Neuronal stem cell (in vitro differentiated cells): ENCODE measurements at places on chromosomes 3 and 15.

- no peak for DNase-seq
These were observed 545.0 kb downstream of the SI start for GRCh38 chr3:164533275-164533674.

GRCh38 chr3:134618478-134619300 lies 32.1 kb downstream of the KY start:
- no peak for DNase-seq

GRCh38 chr15:72135719-72136118 lies 17.5 kb downstream of the SENP8 start:
- DNase-seq: no peak

GRCh38 chr3:105938101-105938500 lies 69.3 kb upstream of the CBLB start:
- DNase-seq: no peak

DNA sequence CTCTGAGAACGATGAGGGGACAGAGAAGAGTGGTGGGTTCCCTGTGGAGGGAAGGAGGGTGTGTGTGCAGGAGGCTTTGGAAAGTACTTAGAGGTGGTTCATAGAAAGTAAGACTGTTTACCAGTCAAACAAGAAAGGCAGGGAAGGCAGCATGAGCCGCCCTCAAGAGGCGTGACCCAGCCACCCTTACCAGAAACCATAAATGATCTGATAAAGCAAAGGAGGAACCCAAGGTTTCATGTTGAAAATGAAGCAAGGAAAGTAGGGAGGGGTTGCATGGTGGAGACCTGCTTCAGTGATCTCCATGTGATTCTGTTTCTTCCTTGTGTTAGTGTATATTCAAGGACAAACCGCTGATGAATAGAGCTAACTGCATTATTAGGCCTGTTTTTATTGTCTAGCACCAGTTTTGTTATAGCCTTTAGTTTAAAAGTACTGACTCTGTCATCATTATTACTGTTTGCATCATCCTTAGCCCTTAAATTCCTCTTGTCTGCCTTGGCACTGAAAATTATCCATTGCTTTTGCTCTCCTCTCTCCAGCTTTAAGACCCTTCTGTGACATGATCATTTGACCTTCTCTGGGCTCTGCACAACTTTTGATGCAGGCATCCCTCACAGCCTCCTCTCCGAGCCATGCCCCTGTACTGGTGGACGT lies 96.1 kb downstream of the STAC start:
- no peak for DNase-seq

DNA sequence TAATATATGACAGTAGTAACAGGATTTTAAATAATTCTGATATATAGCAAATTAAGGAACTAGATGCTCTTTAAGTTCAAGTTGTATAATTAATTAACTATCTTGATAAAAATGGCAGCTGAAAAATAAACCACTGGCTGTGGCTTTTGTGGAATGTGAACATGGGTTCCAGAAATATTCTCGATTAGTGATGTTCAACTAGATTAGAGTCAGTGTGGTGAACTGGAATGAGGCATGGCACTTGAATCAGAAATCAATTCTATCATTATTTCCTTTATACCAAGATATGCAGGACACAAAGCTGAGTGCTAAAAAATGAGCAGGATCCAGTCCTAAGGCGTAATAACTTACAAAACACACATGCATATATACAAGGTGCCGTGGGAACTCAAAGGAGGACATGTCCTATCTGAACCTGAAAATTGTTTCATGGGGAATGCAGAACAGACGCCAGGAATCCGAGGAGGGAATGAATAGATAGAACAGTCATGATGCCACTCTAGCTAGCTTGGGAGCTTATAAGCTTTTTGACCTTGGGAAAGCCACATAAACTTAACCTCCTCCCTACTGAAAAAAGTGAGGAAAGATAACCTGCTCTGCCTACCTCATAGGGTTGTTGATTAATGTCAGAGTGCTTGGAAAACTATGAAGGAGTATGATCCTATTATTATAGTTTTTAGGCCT lies 402.4 kb downstream of the PLCL2 start:
- DNase-seq: no peak

- DNase-seq: no peak
These were observed 29.6 kb upstream of the TIMP4 start for GRCh38 chr3:12188328-12188648.

DNA sequence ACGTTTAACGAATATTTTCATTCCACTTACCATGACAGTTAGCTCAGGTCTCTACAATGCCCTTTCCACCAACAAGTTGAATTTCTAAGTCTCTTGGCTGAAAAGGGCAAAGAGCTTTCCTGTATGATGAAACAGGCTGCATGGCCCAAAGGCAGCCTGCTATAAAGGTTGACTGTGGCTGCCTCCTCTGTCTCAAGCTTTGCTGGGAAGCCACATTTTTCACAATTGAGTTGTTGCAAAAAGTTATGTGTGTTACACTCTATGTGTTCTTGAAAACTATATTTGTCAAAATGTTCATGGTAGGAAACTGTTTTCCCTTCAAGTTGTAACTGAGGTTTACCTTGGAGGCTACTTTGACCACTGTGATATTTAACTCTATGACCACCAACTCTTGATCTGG lies 49.5 kb downstream of the DZIP1L start:
- DNase-seq: no peak

- no peak for DNase-seq
These were observed 107.4 kb downstream of the GREM1 start for GRCh38 chr15:32825219-32825618.

- DNase-seq: no peak
These were observed 275.0 kb downstream of the ADAMTSL3 start for GRCh38 chr15:83928878-83929418.

DNA sequence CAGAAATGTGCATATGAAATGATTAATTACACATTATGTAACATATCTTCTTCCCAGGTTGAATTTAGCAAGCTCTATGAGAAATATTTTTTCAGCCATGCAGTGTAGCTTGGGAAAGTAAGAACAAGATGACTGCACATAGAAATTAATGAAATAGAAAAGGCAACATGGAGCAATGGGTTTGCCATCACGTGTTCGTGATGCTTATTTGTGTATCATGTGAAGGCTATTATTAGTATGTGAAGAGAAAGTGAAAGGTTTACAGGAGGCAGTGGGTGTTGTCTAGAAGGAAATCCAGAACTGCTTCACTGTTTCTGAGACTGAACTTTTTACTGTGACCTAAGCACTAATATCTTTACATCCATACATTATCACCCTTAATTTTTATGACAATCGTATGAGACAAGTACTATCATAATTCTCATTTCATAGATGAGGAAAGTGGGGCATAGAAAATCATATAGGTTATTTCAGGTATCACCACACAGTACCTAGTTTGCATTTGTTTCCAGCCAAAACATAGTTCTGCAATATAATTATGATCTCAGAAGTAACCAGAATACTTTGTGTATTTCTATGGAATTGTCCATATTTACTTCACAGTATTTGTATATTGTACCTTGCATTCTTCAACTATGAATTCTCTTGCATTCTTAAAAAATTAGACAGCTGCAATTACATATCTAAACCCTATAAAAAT lies 14.9 kb downstream of the SERPINI1 start:
- DNase-seq: no peak

DNA sequence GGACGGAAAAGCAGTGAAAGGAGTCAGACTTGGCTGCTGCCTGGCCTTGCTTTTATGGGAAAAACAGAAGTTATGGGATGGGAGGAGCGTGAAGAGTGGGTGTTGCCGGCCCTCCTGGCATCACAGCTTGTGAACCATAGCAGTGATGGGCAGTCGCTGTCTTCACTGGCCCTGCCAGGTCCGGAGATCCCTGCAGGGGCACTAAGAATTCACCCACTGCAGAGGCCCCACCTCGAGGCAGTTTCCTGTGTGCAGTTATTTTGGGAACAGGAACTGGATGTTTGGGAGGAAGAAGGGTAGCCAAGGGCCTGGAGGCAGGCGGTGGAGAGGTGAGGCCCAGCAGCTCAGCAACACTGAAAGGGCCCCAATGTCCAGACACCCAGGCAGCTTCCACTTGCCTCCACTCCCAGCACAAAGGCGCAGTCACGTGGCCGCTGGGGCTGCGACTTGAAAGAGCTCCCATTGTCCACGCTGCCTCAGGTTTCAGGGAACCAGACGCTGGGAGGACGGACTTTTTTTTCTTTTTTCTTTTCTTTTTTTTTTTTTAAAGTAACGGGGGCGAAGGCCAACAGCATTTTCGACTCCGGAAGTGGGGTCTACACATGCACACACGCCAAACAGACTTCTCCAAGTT lies 255.6 kb downstream of the ZNF621 start:
- DNase-seq: peak; percentile 51

DNA sequence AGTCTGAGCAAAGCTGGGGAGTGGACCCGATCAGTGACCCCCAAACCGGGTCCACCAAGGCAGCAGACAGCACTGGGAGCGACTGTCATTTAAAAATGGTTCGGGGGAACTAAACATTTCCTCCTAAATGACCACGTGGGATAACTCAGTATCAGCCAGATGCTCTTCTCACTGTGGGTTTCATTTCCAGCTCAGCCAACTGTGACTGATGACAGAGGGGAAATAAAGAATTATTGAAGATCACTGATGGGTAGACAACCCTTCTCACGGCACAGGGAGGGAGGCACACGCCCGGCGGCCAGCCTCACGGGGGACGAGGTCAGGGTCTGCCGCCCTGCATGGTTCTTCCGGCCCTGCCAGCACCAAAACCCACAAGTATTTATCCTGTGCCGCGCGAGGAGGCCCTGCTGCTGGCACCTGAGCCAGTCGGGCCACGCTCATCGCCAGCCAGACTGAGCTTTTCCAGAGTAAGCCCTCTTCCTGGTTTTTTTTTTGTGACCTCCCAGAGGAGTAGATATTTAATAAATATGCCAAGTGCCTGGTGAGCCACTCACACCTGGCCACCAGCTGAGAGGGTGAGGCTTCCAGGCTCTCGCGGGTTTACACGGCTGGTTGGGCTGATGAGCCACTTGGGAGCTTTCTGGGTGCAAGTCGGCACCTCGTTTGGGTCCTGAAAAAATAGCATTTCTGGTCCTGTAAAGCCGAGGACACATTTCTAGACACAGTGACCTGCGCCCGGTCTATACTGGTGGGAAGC lies 6.2 kb downstream of the MELTF start:
- no peak for DNase-seq

DNA sequence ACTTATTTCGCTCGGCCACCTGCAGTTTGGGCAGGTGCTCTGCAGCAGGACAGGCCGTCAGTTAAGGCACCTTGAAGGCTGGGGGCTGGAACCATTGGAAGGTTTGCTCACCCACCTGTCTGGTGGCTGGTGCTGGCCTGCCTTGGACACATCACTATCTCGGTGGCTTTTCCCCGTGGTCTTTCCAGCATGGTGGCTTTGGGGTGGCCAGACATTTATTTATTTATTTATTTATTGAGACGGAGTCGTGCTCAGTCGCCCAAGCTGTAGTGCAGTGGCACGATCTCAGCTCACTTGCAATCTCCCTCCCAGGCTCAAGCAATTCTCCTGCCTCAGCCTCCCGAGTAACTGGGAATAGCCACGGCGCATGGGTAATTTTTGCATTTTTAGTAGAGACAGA lies 11.7 kb downstream of the ISG20 start:
- no peak for DNase-seq

DNA sequence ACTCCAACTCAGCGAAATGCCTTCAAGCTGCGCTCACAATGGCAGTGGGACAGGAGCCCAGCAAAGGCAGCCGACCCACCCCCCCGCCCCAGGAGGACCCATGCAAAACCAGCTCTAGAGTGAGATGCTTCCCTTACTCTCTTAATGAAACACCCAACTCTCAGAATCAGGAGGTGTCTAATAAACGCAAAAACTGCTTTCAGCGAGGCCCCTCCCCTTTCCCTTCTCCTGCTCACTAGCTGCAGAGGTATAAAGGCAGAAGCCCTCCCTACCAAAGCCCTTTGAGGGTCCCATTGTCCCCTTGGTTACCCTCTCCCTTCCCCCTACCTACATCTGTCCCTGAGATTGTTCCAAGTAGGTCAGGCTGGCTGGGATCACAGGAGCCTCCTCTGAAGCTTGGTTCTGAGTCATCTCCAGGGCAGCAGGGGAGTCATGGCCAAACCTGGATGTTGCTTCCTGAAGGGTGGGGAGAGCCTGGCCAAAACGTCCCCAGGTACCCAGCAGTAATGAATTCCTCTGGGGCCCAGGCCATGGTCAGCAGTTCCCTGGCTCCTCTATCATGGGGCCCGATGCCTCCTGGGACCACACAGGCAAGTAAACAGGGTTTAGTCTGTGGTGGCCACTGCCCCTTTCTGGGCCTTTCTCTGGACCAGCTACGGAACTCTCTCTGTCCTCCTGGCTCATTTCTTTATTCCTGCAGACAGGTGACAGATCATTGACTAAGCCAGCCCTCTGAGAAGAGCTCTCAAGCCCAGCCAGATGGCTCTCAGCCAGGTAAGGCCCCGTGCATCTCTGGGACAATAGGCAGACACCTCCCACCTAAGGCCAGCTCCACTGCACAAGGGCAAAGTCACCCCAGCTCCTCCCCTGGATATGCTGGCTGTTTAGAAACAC lies 8.6 kb downstream of the KLHL25 start:
- no peak for DNase-seq

DNA sequence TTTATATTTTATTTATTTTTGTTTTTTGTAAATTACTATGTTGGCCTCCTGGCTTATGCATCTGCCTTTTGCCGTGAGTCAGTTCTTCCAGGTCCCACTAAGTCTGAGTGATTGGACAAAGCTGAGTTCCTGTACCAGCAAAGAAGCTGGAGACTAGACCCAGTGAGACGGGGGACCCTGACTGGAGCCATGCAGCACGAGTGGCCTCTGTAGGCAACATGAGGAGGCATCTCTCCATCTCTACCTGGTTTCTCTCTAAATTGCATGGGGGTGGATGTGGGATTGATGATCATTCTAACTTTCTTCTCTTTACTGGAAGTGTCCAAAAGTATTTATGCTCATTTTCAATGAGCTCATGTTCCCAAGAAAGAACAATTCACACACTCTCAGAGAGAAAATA lies 155.3 kb upstream of the MRPL3 start:
- DNase-seq: no peak

GRCh38 chr3:36688815-36689214 lies 75.5 kb downstream of the DCLK3 start:
- peak; percentile 14 for DNase-seq

DNA sequence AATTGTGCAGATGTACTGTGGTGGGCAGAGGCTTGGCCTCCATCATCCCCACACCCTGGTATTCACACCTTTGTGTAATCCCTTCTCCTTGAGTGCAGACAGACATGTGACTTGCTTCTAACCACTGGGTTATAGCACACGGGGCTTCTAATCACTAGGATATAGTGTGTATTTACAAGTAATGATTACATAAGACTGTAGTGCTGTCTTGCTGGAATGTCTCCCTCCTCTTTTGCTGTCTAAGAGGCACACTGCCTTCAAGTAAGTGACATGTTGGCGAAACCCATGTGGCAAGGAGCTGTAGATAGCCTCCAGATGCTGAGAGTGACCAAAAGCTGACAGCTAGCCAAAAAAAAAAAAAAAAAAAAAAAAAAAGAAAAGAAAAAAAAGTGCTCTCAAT lies 542.7 kb upstream of the MDFIC2 start:
- DNase-seq: no peak

GRCh38 chr3:167886690-167887089 lies 151.2 kb downstream of the SERPINI1 start:
- DNase-seq: no peak

GRCh38 chr3:177977381-177978158 lies 558.7 kb upstream of the KCNMB2 start:
- no peak for DNase-seq
